ENCODE measurements at places on chromosomes 16 and 17.
A peak's percentile ranks its signal among the peaks of the same experiment; 100 is the strongest.

- no peak for DNase-seq
Measured at GRCh38 chr17:77375108-77375916, 234.5 kb downstream of the SEC14L1 start.

DNA sequence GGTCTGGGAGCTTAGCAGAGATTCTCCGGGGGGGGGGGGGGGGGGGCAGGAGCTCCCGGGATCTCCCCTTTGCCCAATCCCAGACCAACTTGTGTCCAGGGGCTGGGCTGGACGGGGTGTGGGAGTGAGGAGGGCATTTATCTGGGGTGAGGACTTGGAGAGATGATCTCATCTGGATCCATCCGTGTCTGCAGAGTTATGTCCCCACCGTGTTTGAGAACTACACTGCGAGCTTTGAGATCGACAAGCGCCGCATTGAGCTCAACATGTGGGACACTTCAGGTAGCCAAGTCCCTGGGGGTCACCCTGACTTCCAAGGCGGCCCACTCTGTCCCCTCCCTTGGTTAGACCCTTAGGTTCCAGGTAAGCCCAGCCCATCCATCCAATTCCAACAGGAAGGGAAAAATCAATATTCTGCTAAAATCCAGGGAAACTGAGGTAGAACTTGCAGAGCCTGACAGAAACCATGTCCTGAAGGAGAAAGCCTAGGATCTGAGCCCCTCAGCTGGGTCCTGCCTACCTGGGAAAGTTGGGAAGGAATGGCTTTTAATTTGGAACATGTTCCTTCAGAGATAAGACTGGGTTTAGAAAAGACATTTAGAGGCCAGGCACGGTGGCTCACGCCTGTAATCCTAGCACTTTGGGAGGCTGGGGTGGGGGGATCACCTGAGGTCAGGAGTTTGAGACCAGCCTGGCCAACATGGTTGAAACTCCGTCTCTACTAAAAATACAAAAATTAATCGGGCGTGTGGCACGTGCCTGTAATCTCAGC, 921 bp downstream of the RND2 start:
- DNase-seq, result no peak

DNA sequence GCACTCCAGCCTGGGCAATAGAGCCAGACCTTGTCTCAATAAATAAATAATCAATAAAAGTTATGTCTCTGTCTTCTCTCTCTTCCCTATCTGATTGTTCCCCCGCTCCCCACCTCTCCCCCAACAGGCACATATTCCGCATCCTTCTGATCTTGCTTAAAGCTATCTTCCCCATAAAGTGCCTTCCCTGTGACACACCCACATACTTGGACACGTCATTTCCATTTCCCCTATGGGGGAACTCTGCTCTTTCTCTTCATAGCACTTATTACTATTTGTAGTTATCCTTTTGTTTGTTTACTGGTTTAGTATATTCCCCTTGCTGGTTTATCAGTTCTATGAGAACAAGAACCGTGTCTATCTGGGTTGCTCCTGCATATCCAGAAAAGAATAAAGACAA, 14.9 kb downstream of the MYO1D start:
- DNase-seq, result no peak

- DNase-seq, result no peak
Measured at GRCh38 chr16:14500791-14501190, 129.3 kb downstream of the PARN start.

- peak; percentile 68 for DNase-seq
Measured at GRCh38 chr17:28743243-28744103, at the start of gene TRAF4. Gene TRAF4 (plus strand): TSS chr17:28744011. CDS start chr17:28744113, 102 bp downstream.

DNA sequence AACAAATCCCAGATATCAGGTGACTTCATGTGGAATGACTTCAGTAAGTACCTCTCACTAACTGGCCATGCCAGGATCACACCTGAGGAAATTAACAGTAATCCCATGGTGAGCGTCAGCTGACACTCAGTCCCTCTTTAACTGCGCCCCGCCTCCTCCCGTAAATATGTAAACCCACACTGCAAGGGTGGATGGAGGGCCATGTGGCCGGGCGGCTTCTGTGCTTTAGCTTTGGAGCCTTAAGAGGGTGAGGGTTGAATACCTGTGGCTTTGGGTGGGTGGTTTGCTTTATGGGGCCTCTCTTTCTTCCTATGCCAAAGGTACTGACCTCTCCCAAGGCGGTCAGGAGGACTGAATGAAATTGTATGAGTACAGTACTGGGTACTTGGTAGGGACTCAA, 141.7 kb downstream of the MRM1 start:
- no peak for DNase-seq

DNA sequence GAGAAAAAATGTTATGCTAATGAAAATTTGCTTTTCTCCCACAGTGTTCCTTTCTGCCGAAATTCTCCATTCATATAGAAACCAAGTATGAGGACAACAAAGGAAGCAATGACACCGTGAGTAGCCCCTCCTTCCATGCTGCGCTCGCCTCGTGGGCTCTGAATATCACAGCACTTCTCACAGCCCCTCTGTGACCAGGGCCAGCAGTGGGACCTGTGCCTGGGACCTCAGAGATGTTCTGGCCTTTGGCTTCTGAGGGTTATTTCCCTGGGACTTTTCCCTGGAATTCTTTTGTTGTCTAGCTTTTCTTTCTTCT, 139.6 kb upstream of the NOL11 start:
- no peak for DNase-seq

GRCh38 chr17:36629970-36630502, 28.7 kb downstream of the MRM1 start:
- DNase-seq, result no peak

DNA sequence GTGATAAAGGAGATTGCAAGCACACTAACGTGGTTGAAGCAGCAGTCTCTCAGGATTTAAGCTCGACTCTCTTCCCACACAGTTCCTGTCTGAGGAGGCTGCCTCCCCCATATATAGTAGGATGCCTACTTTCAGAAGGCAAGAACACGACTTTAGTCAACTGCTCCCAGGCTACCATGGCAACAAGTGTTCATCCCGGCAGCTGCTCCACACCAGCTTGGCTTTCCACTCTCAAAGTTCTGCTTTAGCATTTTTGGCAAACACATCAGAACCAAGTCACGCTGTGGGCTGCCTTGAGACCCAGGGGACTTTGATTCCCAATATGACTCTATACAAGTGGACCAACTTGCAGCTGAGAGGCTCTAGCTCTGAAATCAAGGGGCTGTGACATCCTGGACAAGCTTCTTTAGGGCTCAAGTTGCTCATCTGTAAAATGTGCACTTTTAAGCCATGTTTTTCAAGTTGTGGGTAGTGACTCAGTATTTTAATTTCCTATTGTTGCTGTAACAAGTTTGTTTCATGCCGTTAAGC, 16.5 kb downstream of the ZP2 start:
- no peak for DNase-seq

DNA sequence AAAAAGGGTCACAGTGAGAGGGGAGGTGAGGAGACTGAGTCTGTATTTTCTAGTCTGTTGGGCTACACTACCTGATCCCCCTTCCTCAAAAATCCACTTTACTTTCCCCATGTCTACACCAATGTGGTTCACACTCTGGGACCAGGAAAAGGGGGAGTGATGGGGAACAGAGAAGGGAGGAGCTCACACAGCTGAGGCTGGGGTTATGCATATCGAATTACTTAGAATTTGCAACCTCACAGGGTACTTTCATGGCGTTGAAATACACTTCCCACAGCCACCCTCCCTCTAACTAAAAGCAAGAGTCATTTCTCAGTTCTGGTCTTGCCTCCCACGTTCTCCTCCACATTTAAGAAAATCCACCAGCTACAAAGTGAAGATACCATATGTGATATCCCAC, 14.1 kb downstream of the MAPT start:
- no peak for DNase-seq

- DNase-seq, result no peak
Measured at GRCh38 chr16:25020112-25020631, 5.0 kb upstream of the ARHGAP17 start.

GRCh38 chr17:27576477-27577083, 54.4 kb upstream of the LGALS9 start:
- DNase-seq, result no peak

DNA sequence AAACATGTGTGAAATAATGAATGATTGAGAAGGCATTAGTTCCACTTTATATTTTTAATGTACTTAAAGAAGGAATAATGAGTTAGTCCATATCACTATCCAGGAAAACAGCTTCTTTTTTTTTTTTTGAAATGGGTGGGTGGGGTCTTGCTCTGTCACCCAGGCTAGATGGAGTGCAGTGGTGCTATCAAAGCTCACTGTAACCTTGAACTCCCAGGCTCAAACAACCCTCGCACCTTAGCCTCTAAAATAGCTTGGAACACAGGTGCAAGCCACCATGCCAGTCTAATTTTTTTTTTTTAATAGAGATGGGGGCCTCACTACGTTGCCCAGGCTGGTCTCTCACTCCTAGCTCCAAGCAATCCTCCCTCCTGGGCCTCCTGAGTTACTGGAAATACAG, 275.5 kb downstream of the CEP112 start:
- no peak for DNase-seq

DNA sequence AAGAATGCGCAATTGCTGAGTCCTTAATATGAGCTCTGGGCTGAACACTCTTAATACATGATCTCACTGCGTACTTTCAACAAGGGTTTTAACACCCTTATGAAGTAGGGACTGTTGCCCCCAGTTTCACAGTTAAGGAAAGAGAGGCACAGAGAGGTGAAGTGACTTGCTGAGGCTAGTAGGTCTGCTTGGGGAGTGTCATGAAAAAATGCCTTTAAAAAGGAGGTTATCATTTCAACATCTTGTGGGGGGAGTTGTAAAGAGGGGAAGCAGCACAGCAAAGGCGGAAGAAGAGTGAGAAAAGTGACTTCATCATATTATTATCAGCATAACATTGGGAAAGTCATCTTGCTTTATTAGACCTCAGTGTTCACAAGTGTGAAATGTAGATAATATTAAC, 2.1 kb downstream of the CCL4L2 start:
- DNase-seq, result no peak

- no peak for DNase-seq
Measured at GRCh38 chr16:81578636-81579413, 134.2 kb downstream of the CMIP start.

DNA sequence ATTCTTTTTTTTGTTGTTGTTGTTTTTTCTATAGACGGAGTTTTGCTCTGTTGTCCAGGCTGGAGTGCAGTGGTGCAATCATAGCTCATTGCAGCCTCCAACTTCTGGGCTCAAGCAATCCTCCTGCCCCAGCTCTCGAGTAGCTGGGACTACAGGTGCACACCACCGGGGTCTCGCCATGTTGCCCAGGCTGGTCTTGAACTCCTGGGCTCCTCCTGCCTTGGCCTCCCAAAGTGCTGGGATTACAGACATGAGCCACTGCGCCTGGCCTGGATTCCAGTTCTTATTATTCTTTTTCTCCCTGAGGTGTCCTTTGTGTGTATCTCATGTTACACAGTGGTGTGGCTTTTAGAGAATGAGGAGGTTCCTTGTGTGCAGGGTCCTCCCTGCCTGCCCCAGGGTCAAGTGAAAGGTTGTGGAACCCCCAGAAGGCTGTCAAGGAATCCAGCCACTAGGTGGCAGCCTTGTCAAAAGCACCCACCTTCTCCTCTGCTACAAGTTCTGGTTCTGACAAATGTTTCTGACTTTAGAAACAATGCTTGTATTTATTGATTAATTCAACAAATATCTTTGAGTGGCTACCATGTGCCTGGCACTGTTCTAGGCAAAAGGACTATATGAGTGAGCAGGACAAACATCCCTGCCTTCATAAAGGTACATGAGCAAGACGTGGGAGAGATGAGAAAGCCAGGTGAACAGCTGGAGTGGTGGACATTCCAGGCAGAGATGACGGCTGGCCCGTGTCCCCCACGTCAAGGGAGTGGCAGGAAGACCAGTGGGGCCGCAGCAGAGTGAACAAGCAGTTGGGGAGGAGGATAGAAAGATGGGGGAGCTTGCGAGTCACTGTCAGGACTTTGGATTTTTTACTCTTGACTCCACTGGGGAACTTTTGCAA, 112.4 kb downstream of the SPECC1 start:
- DNase-seq, result no peak

DNA sequence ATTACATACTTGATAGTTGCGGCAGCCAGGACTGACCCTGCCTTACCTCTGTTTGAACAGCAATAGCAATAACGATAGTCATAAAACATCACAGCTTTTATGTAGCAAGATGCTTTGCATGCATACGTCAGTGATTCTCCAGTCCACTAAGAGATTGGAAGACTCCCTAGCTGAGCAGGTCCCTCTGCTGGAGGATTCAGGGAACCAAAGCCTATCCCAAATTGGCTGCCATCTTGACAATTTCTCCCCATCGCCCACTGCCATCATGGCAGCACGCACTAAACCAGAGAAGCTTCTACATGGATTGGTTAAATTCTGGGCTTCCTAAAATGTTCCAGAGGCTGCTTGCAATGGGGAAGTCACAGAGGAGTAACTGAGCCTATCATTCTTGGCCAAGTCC, 360.6 kb upstream of the XYLT1 start:
- no peak for DNase-seq

- DNase-seq, result no peak
Measured at GRCh38 chr16:86531641-86532525, 21.6 kb downstream of the FOXF1 start.

- DNase-seq, result no peak
Measured at GRCh38 chr16:57102888-57103851, 10.8 kb downstream of the CPNE2 start.

DNA sequence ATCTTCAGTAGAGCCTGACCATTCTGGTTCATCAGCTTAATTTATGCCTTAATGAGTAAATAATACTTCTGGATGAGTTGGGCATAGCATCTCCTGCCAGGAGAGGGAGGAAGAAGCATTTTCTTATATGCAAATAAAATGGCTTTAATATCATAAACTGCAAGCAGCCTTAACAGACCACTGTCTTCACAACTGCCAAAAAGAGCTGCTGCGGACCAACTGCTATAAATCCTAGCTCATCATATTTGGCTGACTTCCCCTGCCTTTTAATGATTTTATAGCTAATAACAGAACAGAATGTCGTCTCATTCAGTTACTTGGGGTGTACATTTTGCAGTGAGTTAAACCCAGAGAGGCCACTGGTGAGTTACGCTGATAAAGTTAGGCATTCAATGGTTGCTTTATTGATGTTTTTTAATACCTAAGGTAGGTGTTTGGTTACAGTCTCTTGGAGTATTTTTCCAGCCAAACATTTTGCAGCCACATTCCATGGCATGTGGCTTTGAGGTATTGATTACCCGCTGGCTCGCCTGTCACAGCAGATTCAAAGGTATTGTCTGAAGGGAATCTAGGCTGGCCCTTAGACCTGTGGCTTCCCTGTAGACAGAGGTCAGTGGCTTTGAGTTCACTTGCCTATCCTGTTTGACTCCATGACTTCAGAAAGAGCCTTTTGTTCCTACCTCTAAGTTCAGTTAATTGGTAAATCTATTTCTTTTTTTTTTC, 16.4 kb downstream of the FAM20A start:
- no peak for DNase-seq

Measured in GF-D8 (cell line).